ENCODE measurements at places on chromosomes 3 and 15. TPM values are rescaled to one million over a fixed set of nuclear protein-coding genes. Genes with fewer than 3 reads are reported as not detected.

Gene PLSCR4
- total RNA-seq = 39.1 TPM

Gene BFSP2
- total RNA-seq = not detected

Gene IMPG2
- 0.04 TPM for total RNA-seq

Gene NR1I2
- not detected for total RNA-seq

Gene CCDC39
- total RNA-seq = not detected

Gene INSYN1
- 20.9 TPM for total RNA-seq

Gene PKM
- 852 TPM for total RNA-seq

Gene MAGI1
- 21.2 TPM for total RNA-seq

Gene MST1
- total RNA-seq = 2.3 TPM

Gene LSMEM2
- total RNA-seq = not detected

Gene TYRO3
- total RNA-seq = 6.5 TPM

Gene SOX2
- 46.4 TPM for total RNA-seq

Gene ADAMTSL3
- 1.4 TPM for total RNA-seq

Gene ARHGAP31
- 2.7 TPM for total RNA-seq

Gene MANF
- 97.7 TPM for total RNA-seq

Gene LMAN1L
- total RNA-seq = not detected

Gene SAMD7
- not detected for total RNA-seq

Gene FANCD2OS
- total RNA-seq = not detected

Gene MESP2
- not detected for total RNA-seq

Gene DPPA2
- total RNA-seq = not detected

Gene SKIC8
- 55.8 TPM for total RNA-seq

Gene CAPN3
- 8.8 TPM for total RNA-seq

Gene IL5RA
- total RNA-seq = not detected

Gene P4HTM
- 20.0 TPM for total RNA-seq

Gene CAMP
- not detected for total RNA-seq

Gene DPPA4
- not detected for total RNA-seq

Gene ANKRD34C
- total RNA-seq = not detected

Gene P3H2
- 35.0 TPM for total RNA-seq

Gene CPN2
- not detected for total RNA-seq

Gene PLCH1
- 0.26 TPM for total RNA-seq

Gene GOLGA8O
- total RNA-seq = 0.19 TPM

Gene ZNF660
- 2.5 TPM for total RNA-seq

Gene SI
- not detected for total RNA-seq

Gene SLC27A2
- total RNA-seq = 5.0 TPM

Gene RAB27A
- 8.7 TPM for total RNA-seq

Gene AEN
- 15.7 TPM for total RNA-seq

Gene SLC6A20
- total RNA-seq = not detected

Gene IREB2
- total RNA-seq = 28.4 TPM

Gene GOLGA8T
- not detected for total RNA-seq

Gene SUSD5
- total RNA-seq = 0.76 TPM

Gene EFHB
- 0.76 TPM for total RNA-seq

Gene ASTE1
- total RNA-seq = 2.8 TPM

Gene GCHFR
- 39.0 TPM for total RNA-seq

Gene PPP2R3A
- 13.9 TPM for total RNA-seq

Gene COL6A5
- total RNA-seq = 0.11 TPM

Gene GOLGA6L9
- 15.3 TPM for total RNA-seq
